NCI-H2029 treated with DMSO at 0.1 percent for 48 hours (cell line): ENCODE measurements at places on chromosomes 11 and 22.

DNA sequence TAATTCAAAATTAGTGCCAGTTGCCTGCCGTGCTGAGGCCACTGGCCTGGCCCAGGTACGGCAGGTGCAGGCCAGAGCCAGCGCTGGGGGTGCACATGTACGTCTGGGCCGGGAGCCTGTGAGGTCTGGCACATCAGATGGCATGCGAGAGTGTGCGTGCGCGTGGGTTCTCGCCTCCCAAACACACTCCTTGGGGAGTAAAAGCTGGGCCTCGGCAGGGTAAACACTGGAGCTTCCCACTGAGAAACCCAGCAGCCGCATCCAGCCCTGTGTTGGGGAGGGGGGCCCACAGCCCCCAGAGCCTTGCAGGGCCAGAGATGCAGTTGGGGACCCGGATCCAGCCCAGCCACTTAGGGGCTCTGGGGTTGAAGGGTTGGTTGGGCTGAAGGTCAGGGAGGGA, 37.8 kb downstream of the FLRT1 start:
- DNase-seq, result no peak

DNA sequence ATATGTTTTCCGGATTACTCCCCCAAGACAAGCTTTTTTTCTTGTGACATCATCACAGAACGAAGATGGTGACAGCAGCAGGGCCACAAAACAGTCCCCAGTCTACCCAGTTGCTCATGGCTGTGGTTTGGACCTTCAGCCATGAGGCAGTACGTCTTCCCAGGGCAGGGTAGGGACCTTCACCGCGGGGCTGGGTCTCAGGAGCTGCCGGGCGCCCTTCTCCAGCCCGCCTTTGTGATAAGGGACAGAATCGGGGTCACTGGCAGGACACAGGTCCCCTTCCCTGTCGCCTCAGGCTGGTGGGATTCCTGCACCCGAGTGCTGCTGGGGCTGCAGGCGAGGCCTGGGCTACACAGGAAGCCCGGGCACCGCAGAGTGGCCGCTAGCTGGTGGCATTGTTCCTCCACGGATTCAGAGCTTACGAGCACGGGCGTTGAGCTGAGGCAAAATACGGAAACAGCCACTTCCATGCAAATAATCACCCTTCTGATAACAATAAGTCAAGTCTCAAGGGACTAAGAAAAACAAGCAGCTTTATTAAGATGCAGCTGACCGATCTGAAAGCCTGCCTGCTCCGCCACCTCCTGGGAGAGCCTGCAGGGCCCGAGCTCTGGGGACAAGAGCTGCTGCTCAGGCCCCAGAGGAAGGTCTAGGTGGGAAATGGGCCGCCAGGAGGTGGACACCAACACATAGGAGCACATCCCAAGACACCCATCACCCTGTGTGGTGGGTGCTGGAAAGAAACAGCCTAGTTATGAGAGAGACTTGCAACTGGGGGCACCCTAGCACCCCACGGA, 12.3 kb downstream of the TBX1 start:
- no peak for DNase-seq

- DNase-seq, result no peak
Measured at GRCh38 chr22:34283844-34284243, 363.6 kb upstream of the LARGE1 start.

GRCh38 chr22:17239156-17239701, 20.0 kb upstream of the ADA2 start:
- no peak for DNase-seq

DNA sequence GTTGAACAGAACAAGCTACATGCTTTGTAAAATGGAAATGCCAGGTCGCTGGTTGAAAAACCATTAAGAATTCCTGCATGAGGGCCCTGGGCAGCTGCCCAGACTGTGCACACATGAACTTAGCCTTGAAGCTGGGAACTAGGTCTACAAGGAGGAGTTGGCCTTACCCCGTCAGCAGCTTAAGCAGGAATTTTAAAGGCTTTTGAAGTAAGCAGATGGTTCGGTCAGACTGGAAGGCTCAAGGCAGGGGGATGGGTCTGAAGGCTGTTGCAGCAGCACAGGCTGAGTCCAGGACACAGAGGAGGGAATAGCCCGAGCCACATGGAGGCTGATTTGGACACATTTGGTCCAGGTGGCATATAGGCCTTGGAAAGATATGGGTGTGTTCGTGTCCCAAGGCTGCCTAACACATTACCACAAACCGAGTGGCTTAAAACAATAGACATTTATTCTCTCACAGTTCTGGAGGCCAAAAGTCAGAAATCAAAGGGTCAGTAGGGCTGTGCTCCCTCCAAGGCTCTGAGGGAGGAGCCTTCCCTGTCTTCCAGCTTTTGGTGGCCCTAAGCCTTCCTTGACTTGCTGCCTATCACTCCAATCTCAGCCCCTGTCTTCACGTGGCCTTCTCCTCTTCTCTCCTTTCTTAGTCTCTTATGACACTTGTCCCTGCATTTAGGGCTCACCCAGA, 11.6 kb downstream of the LIF start:
- no peak for DNase-seq

DNA sequence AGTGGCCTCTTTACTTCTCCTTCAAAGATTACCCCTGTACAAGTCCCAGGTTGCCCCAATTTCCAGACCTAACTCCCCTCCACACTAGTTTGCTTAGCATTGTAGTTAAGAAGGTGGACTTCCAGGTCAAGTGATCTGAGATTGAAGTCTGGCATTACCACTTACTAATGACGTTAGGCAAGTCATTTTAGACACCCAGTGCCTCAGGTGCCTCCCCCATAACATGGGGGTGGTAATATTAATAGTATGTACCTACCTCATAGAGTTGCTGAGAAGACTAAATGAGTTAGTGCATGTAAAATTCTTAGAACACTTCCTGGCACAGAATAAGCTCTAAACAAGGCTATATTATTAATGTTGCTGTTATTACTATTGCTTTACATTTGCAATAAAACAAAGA, 93.4 kb downstream of the SPON1 start:
- DNase-seq, result no peak

DNA sequence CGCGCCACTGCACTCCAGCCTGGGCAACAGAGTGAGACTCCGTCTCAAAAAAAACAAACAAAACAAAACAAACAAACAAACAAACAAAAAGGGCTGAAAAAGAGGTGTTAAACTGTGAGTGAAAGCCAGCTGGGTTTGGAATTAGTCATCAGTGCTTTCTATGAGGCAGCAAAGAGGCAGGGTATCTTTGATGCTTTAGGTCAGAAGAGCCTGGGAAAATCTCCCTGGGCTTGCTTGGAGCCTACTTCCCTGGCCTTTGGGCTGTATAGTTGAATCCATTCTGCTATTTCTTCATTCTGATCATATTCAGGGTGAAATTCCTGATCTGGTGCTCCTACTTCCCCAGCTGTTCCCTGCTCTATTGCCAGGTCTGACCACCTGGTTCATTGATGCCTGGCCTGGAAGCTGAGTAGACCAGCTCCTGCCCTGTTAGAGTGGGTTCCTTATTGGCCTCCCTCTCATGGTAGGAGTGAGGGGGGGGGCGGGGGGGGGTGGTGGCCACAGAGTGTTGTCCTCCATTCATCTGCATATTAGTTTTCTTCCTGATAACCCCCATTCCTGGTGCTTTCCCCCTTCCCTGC, 65.6 kb downstream of the INSC start:
- no peak for DNase-seq

DNA sequence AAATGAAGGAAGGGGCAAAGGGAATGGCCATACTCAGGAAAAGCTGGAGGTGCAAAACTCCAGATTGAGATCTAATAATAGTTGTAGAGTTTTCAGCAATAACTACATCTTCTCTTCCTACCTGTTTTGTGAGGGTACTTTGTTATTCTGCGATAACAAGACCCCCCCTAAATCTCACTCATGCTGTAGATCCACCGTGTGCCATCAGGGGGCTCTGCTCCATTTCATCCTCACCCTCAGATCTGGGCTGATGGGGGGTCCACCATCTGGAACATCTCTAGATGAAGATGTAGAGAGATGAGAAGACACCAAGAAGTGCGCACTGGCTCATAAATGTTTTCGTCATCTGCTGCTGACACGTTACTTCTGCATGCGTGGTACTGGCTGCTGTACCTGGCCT, 135.9 kb upstream of the KIRREL3 start:
- DNase-seq, result no peak

- no peak for DNase-seq
Measured at GRCh38 chr11:107397357-107397756, 60.3 kb downstream of the CWF19L2 start.
